ENCODE measurements at places on chromosomes 1 and 21. TPM values are rescaled to one million over a fixed set of nuclear protein-coding genes. Genes with fewer than 3 reads are reported as not detected.

Gene CRP
- total RNA-seq = not detected

Gene FCRLB
- total RNA-seq = 1.1 TPM

Gene FCMR
- 0.22 TPM for total RNA-seq

Gene MROH7
- 1.1 TPM for total RNA-seq

Gene ITLN2
- not detected for total RNA-seq

Gene PLA2G5
- not detected for total RNA-seq

Gene TLR5
- 0.39 TPM for total RNA-seq

Gene SYT6
- 22.4 TPM for total RNA-seq

Gene KCNJ15
- 88.5 TPM for total RNA-seq

Gene PRDM16
- not detected for total RNA-seq

Gene TAF12
- 23.3 TPM for total RNA-seq

Gene HJV
- total RNA-seq = not detected

Gene IVL
- 0.79 TPM for total RNA-seq

Gene ANGPTL1
- total RNA-seq = not detected

Gene LIPI
- not detected for total RNA-seq

Gene L1TD1
- total RNA-seq = 72.6 TPM

Gene C1orf167
- not detected for total RNA-seq

Gene TMEM69
- 17.8 TPM for total RNA-seq

Gene TRIM67
- not detected for total RNA-seq

Gene RNF223
- total RNA-seq = 2.3 TPM

Gene TIAM1
- 62.4 TPM for total RNA-seq

Gene SLC2A5
- 0.87 TPM for total RNA-seq

Gene PEAR1
- 3.3 TPM for total RNA-seq

Gene DNM3
- 2.0 TPM for total RNA-seq

Gene TMEM79
- 3.3 TPM for total RNA-seq

Gene LDLRAD1
- not detected for total RNA-seq

Gene ANKRD65
- 2.7 TPM for total RNA-seq

Gene IL22RA1
- total RNA-seq = 17.3 TPM

Gene AADACL4
- not detected for total RNA-seq

Gene FLAD1
- 20.0 TPM for total RNA-seq

Gene CNR2
- not detected for total RNA-seq

Gene CATSPERE
- 2.4 TPM for total RNA-seq

Gene SPRR2B
- not detected for total RNA-seq

Gene C4BPB
- 40.1 TPM for total RNA-seq

Gene FCRL6
- total RNA-seq = not detected

Gene MATN1
- total RNA-seq = not detected

Gene CD164L2
- 0.79 TPM for total RNA-seq

Gene KCNE2
- total RNA-seq = not detected

Gene LAPTM5
- total RNA-seq = 3.6 TPM

Gene AGRN
- total RNA-seq = 219 TPM

Gene CNIH3
- 1.2 TPM for total RNA-seq

Gene HPDL
- 1.3 TPM for total RNA-seq

Gene LCE1A
- total RNA-seq = not detected

Gene TCP10L
- 0.39 TPM for total RNA-seq

Gene HORMAD1
- total RNA-seq = not detected

Gene PRELP
- not detected for total RNA-seq

Gene LMOD1
- total RNA-seq = 0.22 TPM

Gene RGS4
- total RNA-seq = 1.2 TPM

Gene COL16A1
- total RNA-seq = 26.6 TPM

Gene FAM167B
- total RNA-seq = 1.2 TPM

Gene OR2T27
- total RNA-seq = not detected

Gene MYBPHL
- 0.54 TPM for total RNA-seq
